ENCODE measurements at places on chromosomes 1 and 21. TPM values are rescaled to one million over a fixed set of nuclear protein-coding genes. Genes with fewer than 3 reads are reported as not detected.

GRCh38 chr1:157047062-157047410 is 1.5 kb upstream of the ARHGEF11 start:
- H3K4me1 ChIP-seq, result peaks cover 6% of the 10 kb centered on the region
- H3K4me3 ChIP-seq, result no peak overlapping the region
- DNase-seq, result no peak
- no peak overlapping the region for H3K27ac ChIP-seq
- H3K36me3 ChIP-seq, result no peaks in the 10 kb centered on the region
- peaks cover 79% of the 10 kb centered on the region for H3K27me3 ChIP-seq

HES2 gene
- 0.21 TPM for total RNA-seq

ABCG1 gene
- 8.0 TPM for total RNA-seq

GRCh38 chr1:82226186-82226505 is 425.4 kb downstream of the ADGRL2 start:
- no peaks in the 10 kb centered on the region for H3K4me1 ChIP-seq
- H3K27me3 ChIP-seq, result no peaks in the 10 kb centered on the region
- no peak overlapping the region for H3K4me3 ChIP-seq
- DNase-seq, result no peak

DNA sequence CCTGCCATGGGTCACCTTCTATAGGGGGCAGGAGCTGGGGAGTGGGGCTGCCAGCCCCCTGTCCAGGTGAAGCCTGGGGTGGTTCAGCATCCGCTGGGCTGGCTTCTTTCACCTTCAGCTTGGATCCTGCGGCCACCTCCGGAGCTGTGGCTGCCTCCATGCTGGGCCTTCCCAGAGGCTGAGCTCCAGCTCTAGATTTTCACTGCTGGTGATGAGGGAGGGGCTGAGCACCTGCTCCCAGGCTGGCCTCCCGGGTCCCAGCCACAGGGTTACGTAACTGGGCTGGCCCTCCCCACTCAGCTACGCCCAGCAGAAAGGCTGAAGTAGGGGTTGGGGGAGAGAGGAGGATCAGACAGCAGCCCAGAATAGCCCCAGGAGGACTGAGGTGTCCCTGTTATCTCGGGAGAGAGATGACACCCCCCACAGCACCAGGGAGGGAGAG is at the start of gene MYBPHL:
Gene MYBPHL (minus strand): TSS at position 180 of the 442 bp plus-strand sequence. CDS start 20 bp downstream, at position 160.
- peaks cover 11% of the 10 kb centered on the region for H3K27me3 ChIP-seq
- H3K4me3 ChIP-seq, result no peak within 1 kb of the TSS
- no peaks in the 10 kb centered on the region for H3K4me1 ChIP-seq

DNA sequence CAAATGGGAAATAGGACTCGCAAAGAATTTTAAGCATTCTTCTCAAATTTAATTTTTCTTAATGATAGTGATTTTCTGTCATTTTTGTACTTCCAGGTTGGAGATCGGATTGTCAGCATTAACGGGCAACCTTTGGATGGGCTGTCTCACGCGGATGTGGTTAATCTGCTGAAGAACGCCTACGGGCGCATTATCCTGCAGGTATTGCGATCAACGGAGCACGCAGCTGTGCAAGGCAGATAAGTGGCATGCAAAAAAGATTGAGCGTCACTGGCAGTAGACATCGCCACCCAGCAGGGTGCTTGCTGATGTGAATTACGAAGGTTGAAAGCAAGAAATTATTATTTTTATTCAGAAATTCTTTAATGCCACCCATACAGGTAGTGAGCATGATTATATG is 65.9 kb upstream of the L1TD1 start:
- no peaks in the 10 kb centered on the region for H3K4me1 ChIP-seq
- H3K36me3 ChIP-seq, result no peaks in the 10 kb centered on the region
- H3K27ac ChIP-seq, result no peak overlapping the region
- no peak overlapping the region for H3K4me3 ChIP-seq

OR2T11 gene
- total RNA-seq, result not detected

- H3K27ac ChIP-seq, result peak within 1 kb of the TSS; percentile 77
- H3K27me3 ChIP-seq, result no peaks in the 10 kb centered on the region
- peak; percentile 42 for DNase-seq
- H3K4me1 ChIP-seq, result peaks cover 18% of the 10 kb centered on the region
- peaks cover 30% of the 10 kb centered on the region for H3K36me3 ChIP-seq
Measured at GRCh38 chr1:151047591-151047924, at the start of gene C1orf56. Gene C1orf56 (plus strand): TSS chr1:151047751. CDS start chr1:151047848, 97 bp downstream.

CYP4A22 gene
- not detected for total RNA-seq

MTF1 gene
- total RNA-seq, result 24.8 TPM

SHISAL2A gene
- total RNA-seq, result 2.5 TPM

MAP3K21 gene
- 2.4 TPM for total RNA-seq

- peaks cover 25% of the 10 kb centered on the region for H3K4me1 ChIP-seq
- no peak overlapping the region for H3K27ac ChIP-seq
- H3K27me3 ChIP-seq, result no peaks in the 10 kb centered on the region
- H3K36me3 ChIP-seq, result peaks cover 35% of the 10 kb centered on the region
- no peak for DNase-seq
Measured at GRCh38 chr1:202798260-202798659, 10.0 kb downstream of the KDM5B start.

DNA sequence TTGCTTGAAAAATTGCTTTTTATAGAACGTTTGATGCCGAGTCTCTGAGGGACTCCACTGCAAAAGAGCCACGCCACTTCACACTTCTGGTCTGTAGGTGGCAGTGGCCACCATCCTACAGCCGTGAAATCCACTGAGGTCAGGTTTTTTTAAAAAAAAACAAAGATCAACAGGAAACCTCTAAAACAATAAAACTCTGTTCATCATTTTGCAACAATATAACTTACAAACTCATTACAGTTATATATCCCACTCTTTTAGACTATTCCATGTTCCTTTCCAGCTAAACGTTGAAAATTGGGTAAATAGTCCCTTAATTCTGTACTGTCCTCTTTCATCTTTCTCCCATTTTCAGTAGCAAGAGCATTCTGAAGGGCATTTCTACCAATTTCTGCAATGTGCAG is 64.6 kb upstream of the FMN2 start:
- no peaks in the 10 kb centered on the region for H3K36me3 ChIP-seq
- no peak overlapping the region for H3K27ac ChIP-seq
- no peaks in the 10 kb centered on the region for H3K4me1 ChIP-seq
- H3K4me3 ChIP-seq, result no peak overlapping the region
- H3K27me3 ChIP-seq, result no peaks in the 10 kb centered on the region

SPAG17 gene
- total RNA-seq, result not detected

- no peak overlapping the region for H3K27ac ChIP-seq
- no peak for DNase-seq
- peaks cover 2% of the 10 kb centered on the region for H3K4me1 ChIP-seq
- H3K36me3 ChIP-seq, result peaks cover 8% of the 10 kb centered on the region
Measured at GRCh38 chr1:153881751-153882150, 41.0 kb downstream of the GATAD2B start.

- H3K27ac ChIP-seq, result no peak overlapping the region
- H3K4me1 ChIP-seq, result no peaks in the 10 kb centered on the region
- no peak for DNase-seq
Measured at GRCh38 chr1:17108360-17108759, 10.9 kb downstream of the PADI2 start.

DNA sequence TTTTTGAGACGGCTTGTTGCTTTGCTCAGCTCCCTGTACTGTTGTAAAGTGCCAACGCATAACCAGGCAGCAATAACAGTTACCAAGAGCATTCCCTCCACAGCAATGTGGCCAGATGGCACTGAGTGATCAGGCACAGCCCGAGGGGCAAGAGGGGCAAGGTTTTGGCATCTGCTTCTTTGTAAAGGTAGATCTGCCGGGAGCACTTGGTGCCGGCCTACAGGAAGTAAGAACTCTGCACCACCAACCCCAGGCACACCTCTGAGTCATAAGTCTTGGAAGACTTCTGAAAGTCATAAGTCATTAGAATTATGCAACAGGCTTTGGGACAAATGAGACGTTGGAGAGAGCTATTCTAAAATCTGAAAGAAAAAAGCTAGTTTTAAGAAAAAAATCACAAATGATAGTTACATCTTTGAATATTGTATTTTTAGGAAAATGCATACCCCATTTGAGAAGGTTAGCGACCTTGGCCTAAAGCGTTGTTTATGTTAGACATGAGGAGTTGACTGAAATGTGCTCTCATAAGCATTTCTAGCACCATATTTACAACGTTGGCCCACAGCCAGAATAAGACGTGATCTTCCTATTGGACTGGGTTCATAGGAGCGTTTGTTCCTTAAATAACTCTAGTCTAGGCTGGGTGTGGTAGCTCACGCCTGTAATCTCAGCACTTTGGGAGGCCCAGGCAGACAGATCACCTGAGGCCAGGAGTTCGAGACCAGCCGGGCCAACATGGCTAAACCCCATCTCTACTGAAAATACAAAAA is 37.7 kb upstream of the MAP10 start:
- H3K27ac ChIP-seq, result no peak overlapping the region
- peaks cover 8% of the 10 kb centered on the region for H3K27me3 ChIP-seq
- H3K36me3 ChIP-seq, result no peaks in the 10 kb centered on the region
- peaks cover 2% of the 10 kb centered on the region for H3K4me1 ChIP-seq

CR1L gene
- total RNA-seq, result not detected

DNA sequence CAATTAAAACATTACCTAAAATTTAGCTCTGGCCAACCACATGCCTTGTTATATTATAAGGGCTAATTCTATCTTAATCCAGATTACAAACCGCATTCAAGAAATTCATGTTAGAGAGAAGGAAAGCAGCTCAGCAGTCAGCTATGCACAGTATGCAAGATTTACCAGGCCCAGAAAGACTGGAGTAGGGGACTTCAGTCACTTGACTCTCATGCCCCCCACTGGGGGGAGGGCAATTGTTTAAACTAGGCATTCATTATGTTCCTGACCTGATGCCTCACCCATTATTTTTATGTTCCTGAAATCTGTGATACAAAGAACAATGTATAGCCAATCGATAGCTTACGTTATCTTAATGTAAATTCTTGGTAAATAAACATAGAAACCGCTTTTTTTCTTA is 96.9 kb downstream of the ZNF644 start:
- H3K4me3 ChIP-seq, result no peak overlapping the region
- peaks cover 37% of the 10 kb centered on the region for H3K36me3 ChIP-seq
- H3K27ac ChIP-seq, result no peak overlapping the region
- peaks cover 34% of the 10 kb centered on the region for H3K4me1 ChIP-seq
- DNase-seq, result no peak

DNA sequence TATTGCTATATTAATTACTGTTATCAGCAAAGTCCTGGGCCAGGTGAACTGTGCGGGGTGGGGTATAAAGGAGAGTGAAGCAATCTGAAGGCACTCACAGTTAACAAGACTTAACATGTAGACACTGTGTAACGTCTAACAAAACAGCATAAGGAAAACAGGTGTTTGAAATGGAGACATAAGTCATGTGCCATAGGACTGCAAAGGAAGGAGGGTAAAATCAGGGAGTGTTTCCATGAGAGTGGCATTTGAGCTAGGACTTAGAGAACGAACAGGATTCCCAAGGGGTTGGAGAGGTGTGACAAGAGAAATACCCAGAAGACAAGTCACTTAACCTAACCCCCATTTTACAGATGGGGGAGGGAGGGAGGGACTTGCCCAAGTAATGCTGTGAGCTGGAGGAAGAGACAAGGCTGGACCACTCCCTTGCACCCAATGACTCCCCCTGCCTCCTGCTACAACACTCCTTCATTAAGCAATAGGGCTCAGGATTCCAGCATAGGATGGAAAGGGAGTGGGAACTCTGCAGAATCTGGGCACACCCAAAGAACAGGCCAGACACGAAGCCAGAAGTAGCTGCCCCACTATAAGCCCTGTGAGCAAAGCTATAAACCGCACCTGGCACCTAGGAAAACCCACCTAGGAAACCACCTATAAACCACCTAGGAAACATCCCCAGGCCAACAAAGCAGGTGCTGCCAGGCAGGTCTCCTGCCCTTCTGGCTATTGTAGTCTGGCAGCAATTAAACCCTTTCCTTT is 6.6 kb downstream of the PEF1 start:
- no peak overlapping the region for H3K27ac ChIP-seq
- H3K4me3 ChIP-seq, result no peak overlapping the region
- H3K4me1 ChIP-seq, result peaks cover 7% of the 10 kb centered on the region
- H3K27me3 ChIP-seq, result no peaks in the 10 kb centered on the region

- peaks cover 15% of the 10 kb centered on the region for H3K27me3 ChIP-seq
- H3K36me3 ChIP-seq, result peaks cover 3% of the 10 kb centered on the region
- H3K4me1 ChIP-seq, result peaks cover 32% of the 10 kb centered on the region
- H3K27ac ChIP-seq, result no peak overlapping the region
- H3K4me3 ChIP-seq, result no peak overlapping the region
- DNase-seq, result no peak
Measured at GRCh38 chr1:91889717-91890459, 3.9 kb upstream of the TGFBR3 start.

DNA sequence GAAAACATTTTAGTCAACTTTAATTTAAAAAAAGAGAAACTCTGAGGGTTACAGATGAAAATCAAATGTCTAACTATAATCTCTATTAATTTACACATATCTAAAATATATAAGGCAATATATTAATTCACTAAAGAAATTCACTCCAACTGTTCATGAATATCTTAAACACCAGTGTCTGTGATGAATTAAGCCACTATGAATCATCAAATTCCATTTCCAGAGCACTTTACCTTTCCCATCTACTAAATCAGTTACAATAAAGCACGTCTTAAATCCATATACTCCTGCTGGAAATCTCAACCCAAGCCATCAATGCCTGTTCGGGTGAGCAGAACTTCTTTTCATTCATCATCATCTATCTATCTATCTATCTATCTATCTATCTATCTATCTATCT is 4.3 kb downstream of the TAF5L start:
- no peak for DNase-seq
- H3K4me1 ChIP-seq, result peaks cover 39% of the 10 kb centered on the region
- no peak overlapping the region for H3K4me3 ChIP-seq
- H3K36me3 ChIP-seq, result peaks cover 12% of the 10 kb centered on the region
- H3K27ac ChIP-seq, result no peak overlapping the region

DNA sequence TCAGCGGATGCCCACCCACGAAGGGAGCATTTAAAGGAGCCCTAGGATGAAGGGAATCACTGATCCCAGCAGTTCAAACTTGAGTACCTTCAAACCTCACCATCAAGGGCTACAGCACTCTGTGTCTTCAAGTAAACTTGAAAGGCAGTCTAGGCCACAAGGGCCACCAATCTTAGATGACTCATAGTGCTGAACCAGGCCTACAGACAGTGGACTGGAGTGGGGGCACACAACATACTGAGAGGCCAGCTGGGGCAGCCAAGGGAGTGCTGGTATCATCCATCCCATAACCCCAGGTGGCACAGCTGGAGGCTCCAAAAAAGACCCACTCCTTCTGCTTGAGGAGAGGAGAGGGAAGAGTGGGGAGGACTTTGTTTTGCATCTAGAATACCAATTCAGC is 345.4 kb downstream of the DUSP10 start:
- H3K4me1 ChIP-seq, result no peaks in the 10 kb centered on the region
- H3K36me3 ChIP-seq, result no peaks in the 10 kb centered on the region
- no peak for DNase-seq
- no peak overlapping the region for H3K27ac ChIP-seq

DNA sequence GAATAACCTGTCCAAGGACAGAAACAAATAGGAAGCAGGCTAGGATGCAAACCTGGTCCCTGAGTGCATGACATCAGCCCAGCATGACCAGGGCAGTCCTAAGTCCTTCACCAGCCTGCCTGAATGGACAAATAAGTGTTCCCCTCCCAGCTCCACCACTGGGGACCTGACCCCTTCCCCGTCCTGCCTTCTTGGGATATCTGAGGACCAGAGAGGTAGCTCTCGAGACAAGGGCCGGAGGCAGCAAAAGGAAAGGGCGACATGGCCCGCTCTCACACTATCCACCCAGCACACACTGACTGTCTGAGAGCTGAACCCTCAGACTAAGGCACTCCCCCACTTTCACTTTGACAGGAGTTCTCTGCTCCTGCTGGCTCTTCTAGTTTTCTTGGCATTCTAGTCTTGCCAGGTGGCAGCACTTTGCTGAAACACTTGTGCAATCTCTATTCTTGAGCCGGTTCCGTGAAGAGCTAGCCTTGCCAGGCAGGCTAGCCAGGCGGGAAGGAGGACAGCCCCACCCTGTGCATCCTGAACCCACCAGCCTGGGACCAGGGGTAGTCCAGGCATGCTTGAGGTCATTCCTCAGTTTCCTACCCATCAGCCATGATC is 251.1 kb upstream of the RAB4A start:
- no peak overlapping the region for H3K27ac ChIP-seq
- no peak overlapping the region for H3K4me3 ChIP-seq
- DNase-seq, result no peak
- H3K36me3 ChIP-seq, result no peaks in the 10 kb centered on the region
